ENCODE measurements at places on chromosomes 16 and 17.

GRCh38 chr17:43562679-43563599 is 16.8 kb upstream of the ETV4 start:
- DNase-seq: no peak

DNA sequence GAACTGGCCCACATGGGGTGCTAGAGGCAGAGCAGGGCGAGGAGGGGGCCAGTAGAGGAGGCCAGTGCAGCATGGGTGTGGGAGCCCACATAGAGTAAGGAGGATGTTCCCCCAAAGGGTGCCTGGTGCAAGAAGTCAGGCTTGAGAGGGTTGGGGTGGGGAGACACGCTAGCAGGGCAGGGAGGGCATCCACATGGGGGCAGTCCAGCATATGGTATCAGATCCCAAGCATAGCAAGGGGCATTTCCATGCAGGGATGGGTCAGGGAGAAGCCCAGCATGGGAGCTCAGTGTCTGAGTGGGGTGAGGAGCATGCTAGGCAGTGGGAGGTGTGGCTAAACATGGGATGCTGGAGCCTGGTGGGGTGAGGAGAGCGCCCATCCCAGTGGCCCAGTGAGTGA is 213.7 kb downstream of the COPRS start:
- DNase-seq: no peak

- no peak for DNase-seq
Measured at GRCh38 chr17:57918017-57918895, 37.0 kb downstream of the CUEDC1 start.

DNA sequence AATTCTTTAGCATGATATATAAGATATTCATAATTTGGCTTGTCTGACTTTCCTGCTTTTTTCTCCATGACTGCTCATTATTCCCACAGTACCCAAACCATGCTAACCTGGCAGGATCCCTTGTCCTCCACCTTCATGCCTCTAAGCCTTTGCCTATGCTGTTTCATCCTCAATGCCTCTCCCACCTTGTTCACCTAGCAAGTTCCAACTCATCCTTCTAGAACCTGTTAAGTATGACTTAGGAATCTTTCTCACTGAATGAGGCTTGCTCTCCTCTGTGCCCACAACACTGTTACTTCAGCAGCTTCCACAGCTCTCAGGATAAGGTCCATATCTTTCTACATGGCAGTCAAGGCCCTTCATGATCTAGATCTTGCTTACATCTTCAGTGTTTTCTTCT is 34.0 kb downstream of the CA10 start:
- no peak for DNase-seq

GRCh38 chr17:61496174-61496956 is 44.1 kb downstream of the TBX4 start:
- no peak for DNase-seq

DNA sequence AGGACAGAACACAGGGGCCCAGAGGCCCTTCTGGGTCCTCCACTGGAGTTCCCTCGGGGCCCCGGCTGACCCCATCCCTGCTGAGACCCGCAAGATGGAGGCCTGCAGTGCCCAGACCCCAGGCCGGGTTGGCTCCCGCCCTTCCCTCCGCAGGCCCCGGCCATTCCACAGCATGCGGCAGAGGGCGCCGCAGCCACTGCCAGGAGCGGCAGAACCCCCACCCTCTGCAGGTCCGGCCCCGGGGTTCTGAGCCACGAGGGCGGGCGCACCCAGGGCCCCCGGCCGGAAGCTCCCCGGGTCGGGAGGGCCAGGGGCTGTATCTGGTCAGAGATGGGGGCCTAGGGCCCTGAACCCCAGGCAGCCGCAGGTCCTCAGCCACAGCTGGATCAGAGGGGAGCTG is 2.4 kb upstream of the PERCC1 start:
- DNase-seq: no peak

DNA sequence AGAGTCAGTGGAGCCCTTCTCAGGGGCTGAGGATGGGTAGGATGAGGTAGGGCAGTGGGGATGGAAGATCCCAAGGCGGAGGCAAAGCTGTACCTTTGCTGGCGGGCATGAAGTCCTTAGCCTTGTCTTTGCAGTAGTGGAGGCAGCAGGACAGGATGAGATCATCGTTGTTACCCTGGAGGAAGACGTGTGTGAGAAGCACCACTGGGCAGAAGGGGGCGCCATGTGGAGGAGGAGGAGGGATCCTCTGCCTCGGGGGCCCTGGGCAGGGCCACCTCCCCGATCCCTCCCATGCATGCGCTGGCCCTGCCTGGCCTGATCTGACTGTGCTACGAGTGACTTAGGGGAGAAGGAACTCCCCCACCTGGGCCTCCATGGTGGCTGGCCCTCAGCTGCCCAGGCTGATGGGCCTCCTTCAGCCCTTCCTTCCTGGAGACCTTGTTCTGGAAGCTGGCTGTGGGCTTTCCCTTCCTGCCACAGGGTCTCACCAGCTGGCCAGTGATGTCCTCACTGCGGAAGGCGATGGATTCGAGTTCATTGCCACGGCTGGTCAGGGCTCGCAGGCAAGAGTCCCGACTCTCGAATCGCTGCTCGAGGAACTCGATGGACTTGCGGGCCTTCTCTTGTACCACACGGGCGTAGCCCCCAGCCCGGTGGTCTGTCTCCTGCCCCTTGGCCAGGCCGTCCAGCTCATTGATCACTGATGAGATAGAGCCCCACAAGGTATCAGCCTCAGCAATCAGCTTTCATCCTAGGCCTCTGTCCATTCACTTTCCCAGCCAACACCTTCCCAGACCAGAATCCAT is 10.3 kb downstream of the HIC1 start:
- no peak for DNase-seq

DNA sequence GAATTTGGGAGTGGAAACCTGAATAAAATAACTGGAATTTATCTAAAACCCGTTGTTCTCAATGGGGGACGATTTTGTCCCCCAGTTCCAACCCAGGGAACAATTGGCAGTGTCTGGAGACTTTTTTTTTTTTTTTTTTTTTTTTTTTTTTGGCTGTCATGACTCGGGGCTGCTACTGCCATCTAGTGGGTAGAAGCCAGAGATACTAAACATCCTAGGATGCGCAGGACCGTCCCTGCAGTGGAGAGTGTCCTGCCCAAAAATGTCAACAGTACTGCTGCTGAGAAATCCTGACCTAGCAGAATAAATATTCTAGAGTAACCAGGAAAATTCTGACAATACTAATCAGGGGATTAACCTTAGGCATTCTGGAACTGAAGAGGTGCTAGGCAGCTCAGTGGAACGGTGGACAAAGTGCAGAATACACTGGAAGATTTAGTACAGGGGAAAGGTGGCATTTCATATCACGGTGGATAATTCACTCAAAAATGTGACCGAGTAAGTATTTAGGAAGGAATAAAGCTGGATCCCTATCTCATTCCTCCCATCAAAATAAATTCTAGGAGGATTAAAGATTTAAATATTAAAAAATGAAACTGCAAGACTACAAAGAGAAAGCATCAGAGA is 107.6 kb downstream of the SPECC1 start:
- peak; percentile 19 for DNase-seq
